ENCODE measurements at places on chromosomes 11 and 22.

GRCh38 chr11:109350091-109350490 is 71.9 kb upstream of the C11orf87 start:
- no peaks in the 10 kb centered on the region for H3K36me3 ChIP-seq
- H3K4me3 ChIP-seq, result no peak overlapping the region
- DNase-seq, result no peak
- H3K27me3 ChIP-seq, result no peaks in the 10 kb centered on the region

DNA sequence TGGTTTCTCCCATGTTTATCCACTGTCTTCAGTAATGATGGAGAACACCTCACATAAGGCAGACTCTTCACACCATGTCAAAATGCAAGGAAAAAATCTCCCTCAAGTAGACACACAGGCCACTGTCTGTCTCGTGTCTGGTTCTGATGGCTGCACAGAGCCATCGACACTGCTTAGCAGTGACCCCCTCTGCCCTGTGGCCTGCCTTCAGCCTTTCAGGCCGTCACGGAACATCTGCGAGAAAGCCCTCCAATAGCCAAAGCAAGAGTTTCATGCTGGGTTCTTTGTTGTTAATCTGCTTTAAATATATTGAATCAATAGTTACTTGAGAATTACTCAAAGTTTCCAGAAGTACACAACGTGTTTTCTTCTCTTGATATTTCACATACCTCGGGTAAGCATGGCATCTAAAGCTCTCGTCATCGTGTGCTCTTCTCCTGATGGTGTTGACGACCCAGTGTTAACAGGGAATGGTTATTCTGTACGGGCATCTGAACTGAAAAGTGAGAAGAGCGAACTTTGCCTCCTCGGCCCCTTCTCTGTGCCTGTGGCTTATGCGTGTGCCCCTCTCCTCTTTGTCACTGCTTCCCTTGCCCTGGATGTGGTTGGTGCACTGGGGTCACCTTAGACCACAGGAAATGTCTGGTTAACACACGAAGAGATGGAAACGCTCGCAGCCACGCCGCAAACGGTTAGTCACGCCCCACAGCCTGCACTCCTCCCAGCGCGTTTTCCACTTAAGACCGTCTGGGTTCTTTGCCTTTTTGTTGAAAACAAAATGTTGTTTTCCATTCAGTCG is 33.4 kb upstream of the CTTN start:
- H3K36me3 ChIP-seq, result peaks cover 11% of the 10 kb centered on the region
- H3K27ac ChIP-seq, result no peak overlapping the region

DNA sequence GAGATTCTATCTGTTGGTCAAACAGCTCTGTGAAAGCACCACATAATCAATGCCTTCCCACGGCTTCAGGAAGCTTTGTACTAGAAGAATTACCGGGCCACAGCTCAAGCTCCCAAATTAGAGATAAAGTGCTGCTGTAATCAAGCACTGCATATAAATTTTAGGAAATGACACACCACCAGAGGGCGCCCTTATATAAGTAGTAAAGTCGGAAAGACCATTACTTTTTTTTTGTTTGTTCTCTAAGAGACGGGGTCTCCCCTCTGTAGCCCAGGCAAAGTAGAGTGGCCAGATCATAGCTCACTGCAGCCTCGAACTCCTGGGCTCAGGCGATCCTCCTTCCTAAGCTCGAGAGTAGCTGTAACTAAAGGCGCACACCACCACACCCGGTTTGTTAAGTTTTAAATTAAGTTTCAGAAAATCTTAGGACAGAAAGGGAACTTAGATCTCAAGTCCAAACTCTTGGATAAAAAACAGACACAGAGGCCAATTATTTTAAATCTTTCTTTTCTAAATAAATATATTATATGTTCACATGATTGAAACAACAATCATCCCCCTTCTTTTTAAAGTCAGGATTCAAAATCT is 32.6 kb downstream of the PRCP start:
- H3K36me3 ChIP-seq, result no peaks in the 10 kb centered on the region
- H3K27ac ChIP-seq, result no peak overlapping the region
- H3K27me3 ChIP-seq, result no peaks in the 10 kb centered on the region

DNA sequence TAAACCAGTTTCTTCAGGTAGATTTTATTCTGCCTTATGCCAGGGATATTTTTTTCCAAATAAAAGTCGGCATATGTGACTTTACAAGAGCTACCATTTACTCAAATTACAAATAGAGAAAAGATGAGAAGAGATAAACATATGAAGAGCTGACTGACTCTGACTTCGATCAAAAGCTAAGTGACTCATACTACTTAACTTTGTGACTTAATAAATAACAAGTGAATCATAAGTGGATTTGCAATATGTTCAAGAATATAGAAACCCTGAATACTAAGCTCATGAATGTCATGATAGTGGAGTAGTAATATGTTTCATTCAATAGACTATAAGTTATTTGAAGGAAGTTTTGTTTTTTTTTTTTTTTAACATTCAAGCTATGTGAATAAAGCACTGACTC is 130.5 kb upstream of the ANO3 start:
- H3K27ac ChIP-seq, result no peak overlapping the region
- DNase-seq, result no peak
- no peaks in the 10 kb centered on the region for H3K36me3 ChIP-seq
- H3K4me3 ChIP-seq, result no peak overlapping the region
- H3K4me1 ChIP-seq, result no peaks in the 10 kb centered on the region

DNA sequence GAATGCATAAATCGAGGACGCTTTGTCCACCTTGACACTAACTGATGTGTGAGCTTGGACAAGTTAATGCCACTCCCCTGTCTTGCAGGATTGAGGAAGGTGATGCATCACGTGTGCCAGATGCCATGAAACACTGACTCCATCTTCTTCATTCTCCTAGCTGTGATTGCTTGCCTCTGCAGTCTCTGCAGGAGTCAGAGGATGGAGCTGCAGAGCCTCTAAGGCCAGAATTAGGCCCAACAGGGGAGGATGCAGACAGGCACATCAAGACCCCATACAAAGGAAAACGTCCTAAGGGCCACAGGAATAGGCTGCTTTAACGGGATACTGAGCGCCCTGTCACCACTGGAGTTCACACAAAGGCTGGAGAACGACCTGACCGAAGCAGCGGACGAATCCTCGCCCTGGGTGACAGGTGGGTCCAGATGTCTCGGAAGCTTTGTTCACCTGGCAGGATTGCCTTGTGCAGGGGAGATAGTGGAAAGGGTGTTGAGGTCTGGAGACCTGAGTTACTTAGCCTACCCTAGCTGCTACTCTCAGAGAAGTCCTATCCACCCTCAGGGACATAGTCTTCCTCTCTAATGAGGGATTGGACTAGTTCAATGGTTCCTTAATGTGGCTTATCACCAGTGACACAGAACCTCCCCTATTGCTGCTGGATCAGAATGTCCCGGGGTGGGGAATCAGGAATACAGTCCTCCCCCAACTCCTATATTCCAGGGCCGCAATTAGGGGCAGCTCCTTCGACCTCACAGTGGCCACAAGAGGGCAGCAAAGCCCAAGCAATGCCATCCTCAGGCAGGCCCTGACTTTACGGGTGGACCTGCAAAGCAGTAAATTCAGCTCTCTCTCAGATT is 32.4 kb downstream of the DBX1 start:
- no peaks in the 10 kb centered on the region for H3K27me3 ChIP-seq
- H3K36me3 ChIP-seq, result no peaks in the 10 kb centered on the region
- H3K4me3 ChIP-seq, result no peak overlapping the region
- peak; percentile 86 for DNase-seq

- peaks cover 2% of the 10 kb centered on the region for H3K27me3 ChIP-seq
- no peak overlapping the region for H3K4me3 ChIP-seq
- no peaks in the 10 kb centered on the region for H3K4me1 ChIP-seq
Observed at GRCh38 chr22:35051013-35051535, 14.9 kb upstream of the ISX start.

DNA sequence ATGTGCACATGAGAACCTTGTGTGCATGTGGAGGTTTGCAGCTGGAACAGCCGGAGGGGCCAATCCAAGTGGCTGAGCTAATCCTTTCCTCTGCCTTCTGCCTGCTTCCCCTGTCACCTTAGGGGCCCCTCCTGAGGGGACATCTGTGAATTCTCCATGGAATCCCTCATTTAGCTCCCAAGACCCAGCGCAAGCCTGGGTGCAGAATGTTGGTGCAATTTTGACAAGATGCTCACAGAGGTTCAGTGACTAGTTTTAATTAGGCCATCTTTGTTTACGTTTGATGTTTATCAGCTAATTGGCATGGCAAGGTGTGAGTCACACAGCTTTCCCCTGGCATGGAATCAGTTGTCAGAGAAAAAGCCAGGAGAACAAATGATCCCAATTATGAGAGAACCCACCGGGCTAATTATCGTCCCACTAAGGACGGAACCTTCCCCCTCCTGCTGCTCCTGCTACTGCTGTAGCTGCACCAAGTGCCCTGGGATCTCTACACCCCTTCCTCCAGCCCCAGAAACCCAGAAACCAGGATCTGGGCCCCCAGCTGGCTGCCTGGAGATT is 63.6 kb upstream of the PAX6 start:
- DNase-seq, result no peak
- H3K4me1 ChIP-seq, result no peaks in the 10 kb centered on the region
- H3K27me3 ChIP-seq, result peaks cover 4% of the 10 kb centered on the region
- no peak overlapping the region for H3K4me3 ChIP-seq
- H3K36me3 ChIP-seq, result no peaks in the 10 kb centered on the region

- H3K4me3 ChIP-seq, result no peak overlapping the region
- DNase-seq, result no peak
Observed at GRCh38 chr11:6911948-6912347, 8.9 kb upstream of the OR2D3 start.

- no peak overlapping the region for H3K4me3 ChIP-seq
- no peaks in the 10 kb centered on the region for H3K36me3 ChIP-seq
- H3K27me3 ChIP-seq, result no peaks in the 10 kb centered on the region
- H3K27ac ChIP-seq, result no peak overlapping the region
- no peak for DNase-seq
- no peaks in the 10 kb centered on the region for H3K4me1 ChIP-seq
Observed at GRCh38 chr11:44389963-44390605, 80.1 kb upstream of the ALX4 start.

DNA sequence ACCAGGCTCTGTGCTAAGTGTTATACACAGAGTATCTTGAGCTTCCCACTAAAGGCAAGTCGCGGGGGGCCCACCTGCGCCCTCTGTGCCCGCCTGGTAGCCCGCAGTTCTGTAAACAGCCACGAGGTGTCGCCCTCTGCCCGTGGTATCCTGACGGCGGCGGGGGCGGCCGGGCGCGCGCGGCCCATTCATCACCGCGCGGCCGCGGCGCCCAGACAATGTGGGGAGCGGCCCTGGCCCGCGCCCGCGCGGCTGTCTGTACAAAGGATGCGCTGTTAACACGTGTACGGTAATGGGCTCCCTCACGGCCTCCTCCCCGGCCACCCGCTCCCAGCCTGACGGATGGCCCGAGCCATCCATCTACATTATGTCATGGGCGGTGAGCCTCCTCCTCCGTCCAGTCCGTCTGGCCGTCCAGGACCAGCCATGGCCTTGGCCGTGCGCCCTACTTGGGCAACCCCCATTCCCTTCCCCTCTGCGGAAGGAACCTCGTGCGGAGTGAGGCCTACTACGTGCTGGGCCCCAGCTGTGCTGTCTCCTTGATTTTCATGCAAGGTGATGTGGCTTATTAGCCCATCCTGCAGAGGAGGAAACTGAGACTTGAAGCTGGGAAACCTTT is 99.4 kb downstream of the MIAT start:
- no peak overlapping the region for H3K27ac ChIP-seq
- no peaks in the 10 kb centered on the region for H3K27me3 ChIP-seq
- H3K4me1 ChIP-seq, result no peaks in the 10 kb centered on the region
- DNase-seq, result peak; percentile 70
- H3K36me3 ChIP-seq, result no peaks in the 10 kb centered on the region
- no peak overlapping the region for H3K4me3 ChIP-seq

DNA sequence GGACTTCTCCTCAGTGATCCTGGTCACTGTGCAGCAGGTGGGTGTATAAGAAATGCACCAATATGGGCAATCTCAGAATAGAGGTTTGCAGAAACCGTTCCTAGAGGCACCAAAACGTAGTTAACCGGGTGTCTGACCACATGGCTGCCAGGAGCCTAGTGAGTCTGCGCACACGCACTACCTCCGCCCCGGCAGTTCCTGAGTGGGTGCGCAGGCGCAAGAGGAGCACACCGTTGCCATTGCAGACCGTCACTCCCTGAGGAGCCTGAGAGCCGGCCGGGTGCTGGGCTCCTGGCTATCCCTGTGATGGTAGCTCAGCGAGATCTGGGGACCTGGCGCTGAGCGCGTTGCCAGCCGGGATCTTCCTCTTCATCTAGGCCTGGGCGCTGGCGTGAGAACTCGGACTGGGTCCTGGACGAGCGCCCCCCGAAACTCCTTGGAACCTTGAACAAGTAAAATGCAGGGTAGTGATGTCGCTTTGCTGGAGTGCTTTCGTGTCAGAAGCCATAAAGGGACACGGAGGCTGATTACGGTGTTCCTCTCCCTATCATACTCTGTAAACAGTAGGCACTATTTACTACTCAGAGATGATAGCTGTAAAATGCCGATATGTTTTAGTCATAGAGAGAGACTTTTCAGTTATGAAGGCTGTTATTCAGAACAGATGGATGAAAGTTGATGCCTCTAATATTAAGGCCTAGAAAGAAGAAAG is at the start of gene MS4A13:
Gene MS4A13 (plus strand): TSS at position 249 of the 712 bp plus-strand sequence. CDS start 2,692 bp downstream, outside the sequence.
- H3K27ac ChIP-seq, result no peak within 1 kb of the TSS
- no peak for DNase-seq
- no peaks in the 10 kb centered on the region for H3K36me3 ChIP-seq
- H3K4me1 ChIP-seq, result no peaks in the 10 kb centered on the region

GRCh38 chr22:20656902-20657836 is 116.7 kb upstream of the SERPIND1 start:
- DNase-seq, result no peak
- H3K4me1 ChIP-seq, result no peaks in the 10 kb centered on the region
- H3K4me3 ChIP-seq, result no peak overlapping the region
- no peaks in the 10 kb centered on the region for H3K36me3 ChIP-seq
- H3K27ac ChIP-seq, result no peak overlapping the region
- no peaks in the 10 kb centered on the region for H3K27me3 ChIP-seq

GRCh38 chr22:39738746-39739145 is 154.8 kb downstream of the ENTHD1 start:
- no peak overlapping the region for H3K27ac ChIP-seq
- H3K4me1 ChIP-seq, result no peaks in the 10 kb centered on the region
- H3K36me3 ChIP-seq, result no peaks in the 10 kb centered on the region
- DNase-seq, result no peak

- no peaks in the 10 kb centered on the region for H3K27me3 ChIP-seq
- no peak overlapping the region for H3K4me3 ChIP-seq
- DNase-seq, result no peak
- no peaks in the 10 kb centered on the region for H3K36me3 ChIP-seq
Observed at GRCh38 chr11:128316541-128317227, 270.7 kb downstream of the ETS1 start.

- peak overlapping the region; percentile 24 for H3K27ac ChIP-seq
- DNase-seq, result peak; percentile 63
- H3K27me3 ChIP-seq, result no peaks in the 10 kb centered on the region
- no peak overlapping the region for H3K4me3 ChIP-seq
- peaks cover 3% of the 10 kb centered on the region for H3K4me1 ChIP-seq
Observed at GRCh38 chr11:118287006-118287405, 17.5 kb upstream of the CD3E start.
